ENCODE measurements at places on chromosomes 12 and 14. TPM values are rescaled to one million over a fixed set of nuclear protein-coding genes. Genes with fewer than 3 reads are reported as not detected.

The CCDC59 gene
- total RNA-seq: 27.1 TPM

The MANSC1 gene
- total RNA-seq: 47.8 TPM

The TOMM20L gene
- total RNA-seq: not detected

The ZFHX2 gene
- 0.44 TPM for total RNA-seq

The CATSPERB gene
- total RNA-seq: 3.3 TPM

The DCN gene
- total RNA-seq: 57.4 TPM

The TMTC1 gene
- 5.3 TPM for total RNA-seq

The RBP5 gene
- total RNA-seq: 0.76 TPM

The WNT1 gene
- total RNA-seq: not detected

The ALDH1L2 gene
- total RNA-seq: 6.0 TPM
